ENCODE measurements at places on chromosomes 5 and 9.

DNA sequence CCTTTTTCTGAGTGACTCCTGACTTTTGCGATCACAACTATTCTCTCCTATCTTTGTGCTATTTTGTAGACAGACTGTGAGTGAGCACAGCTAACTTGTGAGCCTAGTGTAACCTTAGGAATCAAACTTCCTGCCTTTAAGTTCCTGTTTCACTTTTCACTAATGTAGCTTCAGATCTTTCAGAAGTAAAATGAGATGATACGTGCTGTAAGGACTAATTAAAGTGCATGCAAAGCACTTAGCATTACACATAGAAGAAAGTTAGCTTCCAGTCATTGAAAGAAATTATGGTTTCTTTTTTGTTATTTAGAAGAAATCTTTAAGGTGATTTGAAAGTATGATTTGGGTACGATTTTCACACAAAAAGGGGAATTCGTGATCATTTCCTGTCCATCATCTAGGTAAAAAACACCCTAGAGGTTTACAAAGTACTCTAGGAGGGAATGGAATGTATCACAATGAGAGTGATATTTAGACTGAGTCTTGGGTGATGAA is 122.7 kb downstream of the ST8SIA4 start:
- DNase-seq, result no peak

- no peak for DNase-seq
Measured at GRCh38 chr5:142281966-142282365, 42.9 kb downstream of the SPRY4 start.

GRCh38 chr9:37963936-37964739 is 60.2 kb upstream of the SLC25A51 start:
- DNase-seq, result peak; percentile 96

- DNase-seq, result no peak
Measured at GRCh38 chr5:168860081-168860480, 280.9 kb upstream of the PANK3 start.

DNA sequence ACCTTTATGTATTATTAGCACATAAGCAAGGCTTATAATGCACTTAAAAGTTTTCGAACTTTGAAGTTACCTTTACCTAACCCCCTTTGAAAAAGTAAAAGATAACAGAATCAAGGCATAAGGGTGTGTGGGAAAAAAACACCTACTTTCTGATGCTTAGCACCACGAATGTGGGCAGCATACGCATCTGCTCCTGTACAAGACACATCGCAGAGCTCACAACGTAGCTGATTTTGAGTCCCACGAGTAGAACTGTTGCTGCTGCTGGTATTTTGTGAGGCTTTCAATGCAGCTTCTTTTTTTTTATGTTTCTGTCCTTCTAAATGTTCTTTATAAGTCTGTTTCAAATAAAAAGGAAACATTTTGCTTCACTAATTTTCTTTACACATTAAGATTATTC is 40.8 kb downstream of the ZFR start:
- no peak for DNase-seq

DNA sequence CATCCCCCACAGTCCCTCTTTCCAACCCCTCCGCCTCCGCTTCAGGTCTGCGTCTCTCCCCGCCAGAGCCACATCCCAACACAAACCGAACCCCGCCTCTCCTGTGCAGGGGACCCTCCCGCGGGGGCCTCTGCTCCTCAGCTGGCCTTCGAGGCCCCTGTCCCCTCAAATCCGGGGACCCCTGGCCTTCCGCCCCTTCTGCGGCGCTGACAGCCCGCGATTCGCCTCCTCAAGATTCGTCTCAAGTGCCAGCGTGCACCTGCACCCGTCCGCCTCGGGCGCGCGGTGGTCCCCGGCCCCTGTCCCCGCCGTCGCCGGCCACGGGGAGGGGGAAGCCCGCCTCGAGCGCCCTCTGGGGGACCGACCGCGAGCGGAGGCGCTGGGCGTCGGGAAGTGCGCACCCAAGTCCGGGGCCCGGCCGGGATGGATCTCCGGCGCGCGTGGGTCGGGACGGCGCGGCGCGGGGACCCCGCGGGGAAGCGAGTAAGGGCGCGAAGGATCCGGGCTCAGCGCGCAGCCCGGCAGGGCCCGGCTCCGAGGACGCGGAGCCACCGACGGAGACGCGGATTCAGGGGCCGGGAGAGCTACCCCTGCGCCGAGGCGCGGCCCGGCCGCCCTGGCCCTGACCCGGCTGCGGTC is 623 bp downstream of the FLT4 start:
- no peak for DNase-seq

- no peak for DNase-seq
Measured at GRCh38 chr9:111411266-111411665, 72.9 kb downstream of the ECPAS start.
